ENCODE measurements at places on chromosomes 7 and 10.

- DNase-seq = no peak
Measured at GRCh38 chr7:33061282-33061937, 1.2 kb downstream of the NT5C3A start.

GRCh38 chr7:106864298-106865081 is 592 bp upstream of the PIK3CG start:
- DNase-seq = no peak

GRCh38 chr7:47518827-47519226 is 63.1 kb downstream of the TNS3 start:
- no peak for DNase-seq

GRCh38 chr7:47669178-47669891 is 87.4 kb upstream of the TNS3 start:
- no peak for DNase-seq

GRCh38 chr10:16968416-16969041 is 151.3 kb upstream of the RSU1 start:
- no peak for DNase-seq

GRCh38 chr7:138161600-138162081 is 85.4 kb downstream of the AKR1D1 start:
- DNase-seq = peak; percentile 68

GRCh38 chr7:5255832-5256231 is 26.9 kb upstream of the SLC29A4 start:
- no peak for DNase-seq

Measured in activated CD4-positive, alpha-beta T cell treated with anti-CD3 and anti-CD28 coated beads, Interleukin-2, amount 50 U/mL, for 1 hour (primary cell).